ENCODE measurements at places on chromosomes 11 and 22.

DNA sequence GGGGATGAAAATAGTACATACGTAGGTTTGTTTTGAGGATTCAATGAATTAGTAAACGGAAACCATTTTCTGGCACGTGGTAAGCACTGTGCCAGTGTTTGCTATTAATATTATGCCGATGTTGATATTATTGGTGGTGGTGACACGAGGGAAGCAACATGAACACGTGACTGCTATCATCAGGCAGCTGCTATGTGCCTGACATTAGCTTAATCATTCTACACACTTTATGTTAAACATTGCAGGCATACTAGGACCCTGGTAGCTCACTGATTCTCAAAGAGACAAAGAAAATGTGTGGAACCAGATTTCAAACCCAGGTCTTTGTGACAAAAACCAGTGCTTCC is 656 bp downstream of the SRRD start:
- DNase-seq: no peak

GRCh38 chr22:31106731-31107177 is 614 bp downstream of the SELENOM start:
- DNase-seq: peak; percentile 55

- no peak for DNase-seq
These were observed 1060.8 kb downstream of the OPCML start for GRCh38 chr11:132471466-132471865.

- peak; percentile 70 for DNase-seq
These were observed 44.9 kb downstream of the WNT11 start for GRCh38 chr11:76161261-76161961.

DNA sequence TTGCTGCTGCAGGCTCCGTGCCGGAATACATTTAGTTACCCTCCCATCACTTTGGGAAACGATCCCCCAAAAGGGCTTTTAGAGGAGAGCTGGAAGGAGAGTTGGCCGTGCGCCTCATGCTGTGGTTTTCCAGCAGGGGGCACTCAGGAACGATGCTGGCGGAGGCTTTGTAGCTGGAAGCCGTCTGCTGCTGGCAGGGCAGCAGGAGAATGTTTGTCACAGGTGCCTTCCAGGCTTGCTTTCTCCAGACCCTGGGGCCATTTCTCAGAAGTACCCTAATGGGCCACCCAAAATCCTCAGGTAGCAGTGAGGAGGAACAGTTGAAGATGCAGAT is 30.0 kb upstream of the CABP7 start:
- DNase-seq: no peak

DNA sequence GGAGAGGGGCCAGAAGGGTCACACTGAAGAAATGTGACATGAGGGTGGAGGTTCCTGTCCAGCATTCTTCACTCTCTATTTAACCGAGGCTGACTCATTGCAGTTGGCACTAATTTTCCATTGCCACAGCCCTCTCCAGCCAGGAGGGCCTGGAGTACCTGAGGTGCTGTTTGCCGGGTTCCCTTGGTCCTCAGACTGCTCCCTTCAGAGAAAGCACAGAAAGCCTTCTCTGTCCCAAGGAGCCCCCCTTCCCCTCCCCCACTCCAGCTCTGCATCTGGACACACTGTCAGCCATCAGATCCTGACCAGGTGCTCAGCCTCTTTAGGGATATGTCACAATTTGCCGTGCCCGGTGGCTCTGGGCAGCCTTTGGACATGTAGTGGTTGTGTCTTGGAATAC is 3.2 kb upstream of the C11orf91 start:
- DNase-seq: no peak

GRCh38 chr11:65266210-65266609 is 4.4 kb downstream of the POLA2 start:
- DNase-seq: no peak

- no peak for DNase-seq
These were observed 5.4 kb downstream of the WNT7B start for GRCh38 chr22:45971408-45972028.

GRCh38 chr11:35932681-35933319 is 11.1 kb upstream of the LDLRAD3 start:
- DNase-seq: no peak

DNA sequence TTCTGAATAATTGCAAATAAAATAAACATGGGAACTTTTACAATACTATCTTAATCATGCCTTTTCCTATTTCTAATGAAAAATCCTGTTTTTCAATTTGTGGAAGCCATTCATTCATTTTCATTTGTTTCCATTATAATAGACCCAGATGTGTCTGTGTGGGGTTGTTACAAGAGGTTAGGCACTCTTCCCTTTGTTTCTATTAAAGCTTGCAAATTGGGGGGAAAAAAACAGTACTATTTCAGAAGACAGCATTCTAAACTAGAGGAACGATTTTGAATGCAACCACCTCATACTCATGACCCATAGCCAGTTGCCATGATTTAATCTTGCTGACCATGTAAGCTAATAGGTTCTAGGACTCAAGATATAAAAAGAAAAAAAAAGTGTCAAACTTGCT is 175.5 kb downstream of the SOX6 start:
- no peak for DNase-seq

DNA sequence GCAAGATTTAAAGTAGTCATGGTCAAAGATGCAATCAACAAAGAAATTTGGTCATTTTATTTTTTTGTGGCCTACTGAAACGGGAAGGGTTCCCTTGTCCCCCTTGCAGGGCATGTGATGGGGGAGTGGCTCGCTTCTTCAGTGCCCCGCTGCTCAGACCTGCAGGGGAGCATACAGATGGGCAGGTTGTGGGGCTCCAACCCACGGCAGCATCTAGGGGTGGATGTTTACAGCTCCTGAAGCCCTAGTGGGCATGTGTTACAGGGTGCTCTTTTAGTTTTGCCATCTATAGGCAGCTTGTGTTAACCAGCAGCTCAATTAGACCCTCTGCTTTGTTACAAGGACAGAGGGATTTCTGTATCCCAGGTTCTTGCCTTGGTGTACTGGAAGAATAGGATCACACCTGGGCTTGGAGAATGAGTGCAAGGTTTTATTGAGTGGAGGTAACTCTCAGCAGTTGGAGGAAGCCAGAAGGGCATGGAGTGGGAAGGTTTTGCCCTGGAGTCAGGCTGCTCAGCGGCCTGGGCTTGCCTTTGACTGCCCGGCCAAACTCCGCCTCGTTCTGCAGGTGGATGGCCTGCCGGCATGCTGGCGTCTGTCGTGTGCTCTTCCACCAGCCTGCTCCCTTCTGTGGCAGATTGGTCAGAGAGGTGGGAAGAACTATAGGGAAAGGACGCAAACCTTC is 9.4 kb downstream of the GSTP1 start:
- DNase-seq: no peak

GRCh38 chr11:30585125-30585891 is 845 bp downstream of the MPPED2 start:
- DNase-seq: peak; percentile 67

GRCh38 chr11:42161886-42162285 is 702.4 kb upstream of the LRRC4C start:
- DNase-seq: no peak

DNA sequence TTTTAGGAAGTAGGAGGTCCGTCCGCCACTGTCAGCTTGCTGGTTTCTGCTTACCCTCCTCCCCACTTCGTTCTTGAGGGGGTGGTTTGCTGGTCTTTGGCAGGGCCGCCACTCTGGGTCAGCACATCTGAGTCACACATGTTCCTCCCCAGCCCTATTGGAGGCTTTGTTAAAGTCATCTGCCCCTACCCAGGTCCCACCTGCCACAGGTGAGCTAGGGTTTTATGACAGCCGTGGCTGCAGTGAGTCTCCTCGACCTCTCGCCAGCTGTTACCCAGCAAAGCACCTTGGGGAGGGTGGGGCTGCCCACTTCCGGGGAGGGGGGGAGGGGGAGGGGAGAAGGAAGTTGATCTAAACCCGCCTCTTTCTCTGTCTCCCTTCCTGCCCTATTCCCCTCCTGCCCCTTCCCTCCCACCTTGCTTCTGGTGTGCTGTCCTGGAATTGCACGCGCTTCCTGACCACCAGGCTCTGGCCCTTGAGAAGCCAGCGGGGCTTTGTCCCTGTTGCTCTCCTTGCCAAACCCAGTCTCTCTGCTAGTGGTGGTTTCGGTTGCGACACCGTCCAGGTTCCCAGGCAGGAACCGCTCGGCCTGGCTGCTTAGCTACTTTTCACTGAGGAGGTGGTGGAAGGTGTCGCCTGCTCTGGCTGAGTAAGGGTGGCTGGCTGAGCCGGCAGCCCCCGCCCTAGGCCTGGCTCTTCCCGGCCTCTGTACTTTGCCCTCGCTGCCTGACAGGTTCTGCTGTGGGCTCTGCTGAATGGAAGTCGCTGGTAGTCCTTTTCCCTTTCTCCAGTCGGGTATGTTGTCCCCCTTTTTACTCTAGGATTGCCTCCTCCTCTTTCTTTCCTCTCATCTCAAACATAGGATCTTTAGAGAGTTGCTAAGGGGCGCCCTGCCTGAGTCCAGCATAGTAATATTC is 28.5 kb downstream of the RCOR2 start:
- peak; percentile 87 for DNase-seq

GRCh38 chr11:93034031-93034722 is 64.7 kb downstream of the MTNR1B start:
- no peak for DNase-seq

DNA sequence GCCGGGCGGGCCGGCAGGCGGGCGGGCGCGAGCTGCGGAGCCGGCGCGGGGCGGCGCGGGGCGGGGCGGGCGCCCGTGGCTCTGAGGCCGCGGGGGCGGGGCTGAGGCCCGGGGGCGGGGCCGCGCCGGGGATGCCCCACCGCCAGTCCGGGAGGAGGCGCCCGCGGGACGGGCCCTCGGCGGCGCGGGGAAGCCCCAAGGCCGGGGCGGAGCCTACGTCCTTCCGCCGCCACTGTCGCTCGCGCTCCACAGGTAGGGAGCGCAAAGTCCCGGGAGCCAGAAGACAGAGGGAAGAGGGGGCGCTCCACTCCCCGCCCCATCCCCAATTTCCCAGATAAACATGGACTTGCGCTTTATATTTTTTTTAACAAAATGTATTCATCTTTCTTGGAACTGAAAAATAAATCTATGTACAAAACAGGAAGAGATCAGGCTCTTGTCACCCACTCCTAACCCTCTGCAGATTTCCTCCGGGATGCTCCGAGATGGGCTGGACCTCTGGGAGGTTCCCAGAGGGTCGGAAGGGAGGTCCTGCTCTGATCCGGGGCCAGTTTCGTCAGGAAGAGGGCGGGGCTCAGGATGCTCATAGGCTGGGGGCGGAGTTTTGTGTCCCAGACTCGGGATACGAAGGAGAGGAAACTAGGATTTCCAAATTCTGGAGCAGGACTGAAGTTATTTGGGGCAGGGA is at the start of gene MAP4K2:
TSS of gene MAP4K2 (minus strand) at position 57 of the 688 bp plus-strand sequence. CDS start 65 bp downstream, outside the sequence.
- DNase-seq: peak; percentile 95

DNA sequence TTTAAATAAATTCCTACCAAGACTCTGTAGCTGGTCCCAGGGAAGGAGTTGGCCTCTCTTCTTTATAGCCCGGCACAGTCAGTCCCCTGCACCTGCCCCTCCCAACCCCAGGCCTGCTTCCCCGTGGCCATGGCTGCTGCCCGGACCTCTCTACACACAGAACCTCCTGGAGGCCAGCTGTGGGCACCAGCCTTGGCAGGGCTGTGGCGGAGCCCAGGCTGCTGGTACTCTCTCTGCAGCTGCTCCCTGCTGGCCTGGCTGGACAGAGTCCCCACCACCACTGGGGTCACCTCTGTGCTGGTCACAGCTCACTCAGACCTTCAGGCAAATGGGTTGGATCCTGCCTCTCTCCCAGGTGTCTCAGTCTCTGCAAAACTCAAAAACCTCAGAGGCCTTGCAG is 69.3 kb downstream of the LRP5 start:
- no peak for DNase-seq

- no peak for DNase-seq
These were observed 1.0 kb upstream of the TRIM44 start for GRCh38 chr11:35661534-35661933.

DNA sequence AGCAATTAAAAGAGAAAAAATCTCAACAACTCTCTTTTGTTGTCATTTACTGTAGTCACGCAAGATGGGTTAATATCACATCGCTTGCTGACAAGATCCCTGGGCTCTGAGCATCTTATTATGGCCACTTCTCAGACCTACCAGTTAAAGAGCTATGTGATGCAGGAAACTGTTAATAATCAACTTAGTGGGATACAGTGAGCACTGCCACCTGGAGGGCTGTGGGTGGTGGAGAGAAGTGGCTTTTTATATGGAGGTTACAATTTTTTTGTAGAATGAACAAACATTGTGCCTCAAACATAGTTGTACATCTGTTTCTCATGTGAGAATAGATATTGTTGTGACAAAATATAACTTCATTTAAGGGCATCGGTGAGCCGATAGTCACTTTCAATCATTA is 181.0 kb downstream of the TENM4 start:
- DNase-seq: no peak

- DNase-seq: no peak
These were observed 588 bp downstream of the TSPAN32 start for GRCh38 chr11:2302306-2302895.

- DNase-seq: no peak
These were observed 4.4 kb downstream of the MAP6 start for GRCh38 chr11:75664389-75664788.

DNA sequence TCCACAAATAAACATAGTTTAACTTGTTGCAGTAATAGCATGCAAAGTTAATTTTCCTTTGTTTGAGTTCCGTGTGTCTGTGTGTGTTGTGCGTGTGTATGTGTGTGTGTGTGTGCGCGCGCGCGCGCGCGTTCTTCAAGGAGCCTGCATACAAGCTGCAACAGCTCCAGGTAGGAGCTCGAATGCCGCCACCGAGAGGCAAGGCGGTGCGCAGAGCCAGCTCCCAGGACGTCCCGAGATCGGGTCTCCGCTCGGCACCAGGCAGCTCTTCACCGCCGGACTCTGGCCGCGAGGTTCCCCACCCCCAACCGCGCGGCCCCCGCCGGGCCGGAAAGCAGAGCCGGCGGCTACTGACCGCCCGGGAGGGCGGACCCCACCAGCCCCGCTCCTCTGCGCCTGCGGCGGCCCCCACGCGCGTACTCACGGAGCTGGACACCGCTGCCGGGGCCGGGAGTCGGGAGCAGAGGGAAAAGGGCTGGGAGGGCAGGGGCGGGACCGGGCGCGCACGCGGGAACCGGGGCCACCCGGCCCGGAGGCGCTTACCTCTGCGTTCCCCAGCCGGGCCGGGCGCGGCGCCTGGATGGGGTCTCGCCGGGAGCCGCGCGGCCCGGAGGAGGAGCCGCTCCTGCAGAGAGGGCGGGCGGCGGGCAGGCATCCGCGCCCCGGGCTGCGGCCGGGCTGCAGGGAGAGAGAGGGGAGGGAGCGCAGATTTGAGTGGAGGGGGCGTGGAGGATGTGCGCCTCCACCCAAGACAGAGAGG is 40.4 kb upstream of the AKIP1 start:
- peak; percentile 72 for DNase-seq

GRCh38 chr11:126113515-126113957 is 50.9 kb upstream of the CDON start:
- DNase-seq: peak; percentile 86

Data from Right ventricle myocardium inferior (tissue), 1 donor.